ENCODE measurements at places on chromosomes 2 and 18.

DNA sequence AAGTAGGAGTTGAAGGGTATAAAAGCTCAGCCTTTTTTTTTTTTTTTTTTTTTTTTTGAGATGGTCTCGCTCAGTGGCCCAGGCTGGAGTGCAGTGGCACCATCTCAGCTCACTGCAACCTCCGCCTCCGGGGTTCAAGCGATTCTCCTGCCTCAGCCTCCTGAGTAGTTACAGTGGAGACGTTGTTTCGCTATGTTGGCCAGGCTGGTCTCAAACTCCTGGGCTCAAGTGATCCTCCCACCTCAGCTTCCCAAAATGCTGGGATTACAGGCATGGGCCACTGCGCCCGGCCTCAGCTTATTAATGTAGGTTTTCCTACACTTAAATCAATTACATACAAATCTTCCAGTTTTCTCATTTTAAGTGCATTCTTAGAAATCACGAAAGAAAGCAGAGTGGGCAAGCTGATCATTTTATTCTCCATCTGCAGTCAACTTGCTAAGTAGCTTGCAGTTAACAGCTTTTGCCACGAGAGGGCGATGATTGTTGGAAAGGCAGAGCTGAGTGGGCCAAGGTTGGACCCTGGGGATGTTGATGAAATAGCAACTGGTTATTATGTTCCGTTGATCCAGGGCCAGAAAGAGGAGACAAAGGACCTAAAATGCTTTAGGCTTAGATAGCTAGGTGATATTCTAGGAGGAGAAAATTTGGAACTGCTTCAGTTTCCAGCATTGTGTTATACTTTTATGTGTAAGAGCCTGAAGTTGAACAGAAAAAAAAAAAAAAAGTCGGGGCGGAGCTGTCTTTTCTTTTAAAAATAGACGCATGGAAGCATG is 234.4 kb upstream of the EPAS1 start:
- DNase-seq, result peak; percentile 66

DNA sequence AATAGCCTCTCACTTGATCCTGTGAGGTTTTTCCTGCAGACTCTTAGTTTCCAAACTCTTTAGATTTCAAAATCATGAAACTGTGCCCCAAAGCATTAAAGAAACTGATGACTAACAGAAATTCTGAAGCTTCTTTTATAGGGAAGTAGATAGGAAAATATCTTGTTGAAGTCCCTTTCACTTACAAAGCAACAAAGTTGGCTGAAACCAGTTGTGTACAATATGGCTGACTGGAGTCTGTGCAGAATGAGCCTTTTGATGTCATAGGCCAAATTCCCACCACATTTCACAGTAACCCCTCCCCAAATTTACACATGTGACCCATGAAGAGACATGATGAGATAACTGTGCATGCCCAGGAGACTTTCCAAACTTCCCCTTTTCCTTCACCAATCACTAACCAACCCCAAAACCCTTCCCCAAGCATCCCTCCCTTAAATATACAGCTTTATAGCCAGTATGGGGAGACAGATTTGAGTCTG is 61.7 kb upstream of the NCK2 start:
- DNase-seq, result no peak

DNA sequence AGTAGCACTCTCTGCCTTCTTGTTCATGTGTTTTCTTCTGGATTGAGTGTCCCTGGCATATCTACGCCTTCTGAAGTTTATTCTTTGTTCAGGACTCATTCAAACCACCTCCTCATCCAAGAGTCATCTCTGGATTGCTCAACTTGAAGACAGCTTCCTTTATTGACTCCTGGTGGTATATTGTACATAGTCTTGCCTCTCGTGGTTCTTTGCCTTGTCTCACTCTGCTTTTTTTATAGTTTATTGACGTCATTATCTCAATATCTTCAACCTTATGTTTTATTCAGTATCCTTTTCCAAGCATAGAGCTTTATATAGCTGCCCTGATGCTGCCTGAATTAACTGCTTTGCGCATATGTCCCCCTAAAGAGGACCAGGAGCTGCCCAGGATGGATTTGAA is 161.7 kb downstream of the INSIG2 start:
- DNase-seq, result no peak

DNA sequence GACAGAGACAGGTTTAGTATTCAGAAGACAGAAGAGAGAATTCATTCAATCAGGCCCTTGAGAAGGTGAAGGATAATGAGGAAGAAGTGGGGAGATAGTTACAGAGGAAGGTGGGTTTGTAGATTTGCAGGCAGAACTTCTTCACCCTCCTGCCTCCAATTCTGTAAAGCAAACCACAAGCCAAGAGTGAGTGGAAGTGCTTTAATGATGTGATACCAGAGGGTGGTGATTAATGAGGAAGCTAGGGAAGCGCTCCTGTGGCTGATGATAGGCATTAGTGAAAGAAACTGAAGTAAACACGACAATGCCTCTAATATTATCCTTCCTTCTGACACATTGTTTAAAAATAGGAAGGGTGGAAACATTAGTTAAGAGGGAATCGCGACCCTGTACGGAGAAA is 78.2 kb downstream of the CAPN13 start:
- no peak for DNase-seq

DNA sequence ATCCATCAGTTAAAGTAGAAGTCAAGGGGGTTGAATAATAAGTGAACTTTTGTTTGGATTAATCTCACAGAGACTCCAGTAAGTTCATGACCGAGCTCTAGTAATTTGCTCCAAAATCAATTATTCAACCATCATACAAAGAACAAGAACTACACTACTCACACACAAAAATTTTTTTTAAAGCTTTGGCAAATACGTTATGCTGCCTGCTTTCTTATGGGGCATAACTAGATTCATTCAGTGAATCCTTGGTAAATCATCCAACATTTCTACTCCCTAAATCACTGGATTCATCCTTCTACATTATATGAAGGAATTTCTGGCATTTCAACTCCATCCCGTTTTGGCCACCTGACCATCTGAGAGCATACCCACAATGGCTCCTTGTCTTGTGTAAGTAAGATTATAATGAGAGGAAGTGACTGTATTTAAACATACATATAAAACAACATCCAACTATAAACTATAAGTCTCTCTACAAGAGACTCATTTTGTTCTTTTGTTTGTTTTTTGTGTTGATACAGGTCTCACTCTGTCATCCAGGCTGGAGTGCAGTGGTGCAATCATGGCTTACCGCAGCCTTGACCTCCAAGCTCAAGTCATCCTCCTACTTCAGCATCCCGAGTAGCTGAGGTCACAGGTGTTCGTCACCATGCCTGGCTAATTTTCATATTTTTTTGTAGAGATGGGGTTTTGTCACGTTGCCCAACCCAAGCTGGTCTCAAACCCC is 144.2 kb upstream of the LRRTM4 start:
- DNase-seq, result no peak

GRCh38 chr18:25299426-25300300 is 52.3 kb downstream of the ZNF521 start:
- DNase-seq, result peak; percentile 90

GRCh38 chr2:170409164-170409535 is 231.2 kb downstream of the MYO3B start:
- peak; percentile 50 for DNase-seq

DNA sequence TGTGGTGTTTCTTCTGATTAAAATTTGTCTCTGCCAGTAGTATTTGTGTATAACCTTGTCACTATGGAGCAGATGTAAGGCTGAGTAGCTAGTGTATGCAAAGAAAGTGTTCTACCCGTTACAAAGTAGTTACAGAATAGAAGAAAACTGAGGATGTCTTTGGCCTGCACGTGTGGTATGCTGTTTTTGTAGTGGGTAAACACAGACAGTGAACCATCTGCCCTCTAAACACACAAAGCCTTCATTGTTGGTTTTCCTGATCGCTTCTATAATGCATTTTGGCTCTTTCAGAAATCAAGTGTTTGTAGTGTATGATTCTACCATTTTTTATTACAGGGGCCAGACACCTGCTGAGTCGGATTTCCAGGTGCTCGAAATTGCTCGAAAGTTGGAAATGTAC is 61.5 kb downstream of the FARP2 start:
- no peak for DNase-seq

DNA sequence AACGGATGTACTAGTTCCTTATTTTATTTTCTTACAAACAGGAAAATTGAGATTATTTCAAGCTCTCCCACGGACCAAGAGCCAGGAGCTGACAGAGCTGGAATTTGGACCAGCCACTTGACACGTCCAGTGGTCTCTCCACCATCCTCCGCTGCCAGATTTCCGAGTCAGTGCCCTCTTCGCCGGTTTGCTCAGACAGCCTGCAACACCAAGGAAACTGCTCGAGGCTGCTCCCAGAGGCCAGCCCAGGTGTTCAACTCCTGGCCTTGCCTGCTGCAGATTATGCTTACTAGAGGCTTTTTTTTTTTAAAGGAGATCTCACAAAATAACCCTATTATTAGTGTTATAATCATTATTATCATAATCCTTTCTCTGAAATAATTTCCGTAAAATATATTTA is 779.8 kb downstream of the RNF144A start:
- no peak for DNase-seq

- peak; percentile 19 for DNase-seq
Observed at GRCh38 chr2:19536136-19536535, 177.7 kb upstream of the OSR1 start.
